ENCODE measurements at places on chromosomes 5 and 9. TPM values are rescaled to one million over a fixed set of nuclear protein-coding genes. Genes with fewer than 3 reads are reported as not detected.

The TMEM174 gene
- polyA plus RNA-seq: 15.6 TPM

The ZNF300 gene
- polyA plus RNA-seq: 46.6 TPM

The JAKMIP2 gene
- polyA plus RNA-seq: 3.9 TPM

The EGFLAM gene
- polyA plus RNA-seq: 11.6 TPM

The BRINP1 gene
- polyA plus RNA-seq: 7.0 TPM

The LCN6 gene
- polyA plus RNA-seq: not detected
